ENCODE measurements at places on chromosomes 13 and 19. TPM values are rescaled to one million over a fixed set of nuclear protein-coding genes. Genes with fewer than 3 reads are reported as not detected.

Gene CA11
- 9.6 TPM for total RNA-seq

DNA sequence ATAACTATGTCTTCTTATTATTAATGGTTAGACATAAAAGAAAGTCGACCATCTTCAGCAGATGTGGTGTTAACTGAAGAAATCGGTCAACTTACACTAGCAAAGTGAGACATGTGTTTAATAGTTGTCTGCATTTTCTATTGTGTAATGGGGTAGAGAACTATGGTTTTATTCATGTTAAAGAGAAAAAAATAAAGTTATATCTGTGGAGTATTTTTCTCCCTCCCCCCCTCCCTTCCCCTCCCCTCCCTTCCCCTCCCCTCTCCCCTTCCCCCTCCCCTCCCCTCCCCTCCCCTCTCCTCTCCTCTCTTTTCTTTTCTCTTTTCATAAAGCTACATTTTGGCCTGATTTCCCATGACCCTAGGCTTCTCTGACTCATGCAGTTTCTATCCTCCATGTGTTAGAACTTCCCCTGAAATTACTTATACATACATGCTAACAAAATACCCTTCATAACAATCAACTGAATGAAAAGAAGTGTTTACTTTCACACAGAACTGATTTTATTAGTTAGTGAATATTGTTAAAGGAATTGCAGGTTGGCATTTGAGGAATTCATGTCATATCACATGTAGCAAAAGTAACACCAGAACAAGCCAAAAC lies 1431.0 kb upstream of the ATXN8OS start:
- DNase-seq: no peak

Gene SYDE1
- 20.4 TPM for total RNA-seq

- DNase-seq: no peak
Measured at GRCh38 chr13:97327506-97328221, 105.5 kb downstream of the MBNL2 start.

- DNase-seq: no peak
Measured at GRCh38 chr19:46962030-46962570, 57.5 kb upstream of the NPAS1 start.

Gene USHBP1
- 7.2 TPM for total RNA-seq

GRCh38 chr13:35514061-35514477 lies 37.6 kb upstream of the MAB21L1 start:
- no peak for DNase-seq

Gene PGLYRP2
- total RNA-seq: 0.34 TPM

Gene SPRED3
- 2.1 TPM for total RNA-seq

DNA sequence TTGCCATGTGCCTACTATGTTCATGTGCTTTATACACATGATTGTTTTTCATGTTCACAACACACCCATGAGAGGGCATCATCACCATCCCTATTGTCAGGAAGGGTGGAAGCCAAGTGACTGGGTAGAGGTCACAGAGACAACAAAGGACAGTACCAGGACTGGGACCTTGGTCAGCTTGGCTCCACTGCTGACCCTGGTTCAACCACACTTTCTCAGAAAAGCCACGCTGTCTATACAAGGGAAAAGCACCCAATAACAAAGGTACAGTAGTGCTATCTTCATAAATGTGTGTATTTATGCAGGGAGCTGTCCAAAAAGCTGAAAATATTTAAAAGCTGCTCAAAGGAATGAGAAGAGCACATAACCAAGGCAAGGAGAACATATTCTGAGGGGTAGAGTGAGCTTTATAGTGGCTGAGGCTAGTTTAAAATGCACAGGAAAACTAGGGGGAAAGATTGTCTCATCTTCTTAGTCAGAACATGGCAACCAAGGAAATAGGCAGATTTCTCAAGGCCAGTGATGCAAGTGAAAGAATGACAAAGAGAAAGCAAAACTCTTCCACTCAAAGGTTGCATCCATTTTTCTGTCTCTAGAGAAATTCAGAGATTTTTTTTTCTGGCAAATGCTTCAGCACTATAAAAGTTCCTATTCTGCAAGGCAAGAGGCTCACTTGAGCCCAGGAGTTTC lies 415.0 kb downstream of the FOXO1 start:
- no peak for DNase-seq

DNA sequence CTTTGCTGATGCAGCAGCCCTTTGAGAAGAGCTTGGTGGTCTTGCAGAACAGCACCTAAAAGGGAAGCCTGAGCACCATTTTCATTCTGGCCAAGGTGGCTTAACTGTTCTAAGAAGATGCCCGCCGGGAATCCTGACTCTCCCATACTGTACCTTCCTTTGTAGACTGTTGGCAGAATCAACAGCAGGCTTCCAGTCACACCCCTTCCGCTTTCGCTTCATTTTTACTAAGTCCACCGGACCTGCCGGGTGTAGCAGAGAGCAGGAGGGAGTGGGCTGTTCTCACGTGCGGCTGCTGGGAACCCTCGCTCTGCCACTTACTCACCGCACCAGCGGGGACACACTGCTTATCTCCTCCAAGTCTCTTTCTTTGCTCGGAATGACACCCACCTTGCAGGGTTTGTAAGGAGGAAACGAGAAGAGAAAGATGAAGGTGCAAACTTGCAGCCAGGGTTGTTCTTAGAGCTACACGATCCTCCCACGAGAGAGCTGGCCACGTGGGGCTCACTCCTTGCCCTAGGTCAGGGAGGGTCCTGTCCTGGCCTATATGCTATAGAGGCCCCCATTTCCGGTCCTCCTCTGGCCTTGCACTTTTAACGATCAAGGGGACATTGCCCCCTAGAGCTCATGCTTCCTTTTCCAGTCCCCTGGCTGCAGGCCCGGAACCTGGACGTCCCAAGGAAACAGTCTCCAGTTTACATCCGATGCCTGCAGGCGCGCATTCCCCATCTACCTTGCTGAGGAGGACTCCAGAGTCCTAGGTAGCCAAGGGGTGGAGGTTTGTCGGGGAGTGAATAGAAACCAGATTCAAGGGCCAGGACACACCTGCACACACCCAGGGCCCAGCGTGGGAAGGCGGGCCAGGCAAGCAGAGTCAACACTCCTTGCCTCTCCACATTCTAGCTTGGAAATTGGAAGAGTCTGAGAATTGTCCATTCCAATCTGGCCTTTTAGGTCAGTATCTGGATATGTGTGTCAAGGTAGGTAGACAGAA lies 453.6 kb downstream of the IRS2 start:
- no peak for DNase-seq

Data from ureter (tissue), 1 donor.